Neural crest cell (in vitro differentiated cells): ENCODE measurements at places on chromosomes 3 and 15. TPM values are rescaled to one million over a fixed set of nuclear protein-coding genes. Genes with fewer than 3 reads are reported as not detected.

Gene FBN1
- 22.1 and 24.3 TPM in 2 replicates for total RNA-seq

Gene ZNF385D
- 2.1 and 2.2 TPM in 2 replicates for total RNA-seq

Gene CYFIP1
- total RNA-seq: 115 and 116 TPM in 2 replicates

Gene DIPK2A
- total RNA-seq: 15.5 and 19.5 TPM in 2 replicates

GRCh38 chr3:79018671-79019136, 749.1 kb downstream of the ROBO1 start:
- DNase-seq: peak; percentile 48

DNA sequence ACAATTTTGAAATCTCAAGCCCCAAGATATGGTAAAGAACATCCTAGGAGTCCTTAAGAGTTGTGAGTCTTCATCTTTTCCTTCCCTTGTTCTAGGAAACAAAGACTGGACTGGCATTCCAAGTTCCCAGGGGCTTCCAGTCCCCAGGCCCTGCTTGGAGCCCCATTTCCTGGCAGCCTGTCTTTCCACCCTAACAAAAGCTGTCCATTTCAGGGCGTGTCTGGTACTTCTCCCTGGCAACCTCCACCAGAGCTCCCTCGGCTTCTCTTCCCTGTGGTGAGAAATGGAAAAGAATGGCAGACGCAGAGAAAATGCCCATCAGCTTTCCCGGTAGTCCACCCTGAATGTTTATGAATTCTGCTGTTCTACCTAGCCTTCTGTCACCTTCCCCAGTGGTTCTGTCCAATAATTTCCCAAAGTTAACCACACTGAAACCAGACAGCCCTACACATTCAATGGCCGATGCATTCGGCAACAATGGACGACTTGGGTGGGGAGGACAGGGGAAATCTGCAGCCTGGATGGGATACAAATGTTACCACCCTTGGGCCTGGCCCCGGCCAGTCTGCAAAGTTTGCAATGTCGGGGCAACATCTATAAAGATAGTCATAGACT, 6.8 kb downstream of the RAB6B start:
- no peak for DNase-seq

Gene RPP25
- total RNA-seq: 6.2 and 6.3 TPM in 2 replicates

Gene PPM1L
- total RNA-seq: 33.9 and 34.3 TPM in 2 replicates

- no peak for DNase-seq
Measured at GRCh38 chr3:5277612-5278236, 90.2 kb downstream of the EDEM1 start.

DNA sequence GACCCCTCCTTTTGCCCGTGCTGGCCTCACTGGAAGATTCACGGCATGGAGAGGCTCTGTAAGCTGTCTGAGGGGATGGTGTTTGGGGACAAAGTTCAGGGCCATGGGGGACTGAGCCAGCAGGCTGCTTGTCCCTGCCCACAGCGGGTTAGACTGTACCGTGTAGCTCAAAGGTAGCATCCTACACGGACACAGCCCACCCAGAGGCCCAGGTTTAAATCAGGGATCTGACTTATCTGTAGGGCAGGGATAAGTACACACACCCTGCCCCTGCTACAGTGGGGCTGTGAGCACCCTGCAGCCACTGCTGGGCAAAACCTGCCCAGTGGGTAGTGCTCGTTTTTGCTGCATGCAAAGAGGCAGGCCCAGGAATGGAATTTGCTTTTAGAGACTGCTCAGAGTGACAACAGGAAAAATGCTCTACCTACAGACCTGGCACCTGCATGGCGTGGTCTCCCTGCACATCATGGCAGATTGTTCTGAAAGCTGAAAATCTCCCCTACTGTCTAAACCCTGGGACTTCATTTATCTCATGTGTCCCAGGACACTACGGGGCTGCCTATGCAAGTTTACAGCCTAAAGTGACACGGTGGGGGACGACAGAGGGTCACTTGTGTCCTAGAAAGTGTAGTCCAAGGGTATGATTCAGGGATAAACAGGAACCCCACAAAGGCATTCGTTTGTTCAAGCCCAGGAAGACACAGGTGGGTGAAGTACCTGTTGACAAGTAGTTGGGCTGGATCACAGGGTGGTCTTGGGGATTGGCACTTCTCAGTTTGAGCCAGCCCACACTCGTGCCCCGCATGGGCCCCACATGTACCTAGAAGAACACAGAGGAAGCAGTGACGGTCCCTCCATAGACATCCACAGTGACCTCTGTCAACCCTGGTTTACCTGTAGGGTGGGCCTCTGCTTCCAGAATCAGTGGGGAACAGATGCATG, 27.7 kb downstream of the CHDH start:
- DNase-seq: no peak

Gene MON1A
- 11.5 and 13.1 TPM in 2 replicates for total RNA-seq

DNA sequence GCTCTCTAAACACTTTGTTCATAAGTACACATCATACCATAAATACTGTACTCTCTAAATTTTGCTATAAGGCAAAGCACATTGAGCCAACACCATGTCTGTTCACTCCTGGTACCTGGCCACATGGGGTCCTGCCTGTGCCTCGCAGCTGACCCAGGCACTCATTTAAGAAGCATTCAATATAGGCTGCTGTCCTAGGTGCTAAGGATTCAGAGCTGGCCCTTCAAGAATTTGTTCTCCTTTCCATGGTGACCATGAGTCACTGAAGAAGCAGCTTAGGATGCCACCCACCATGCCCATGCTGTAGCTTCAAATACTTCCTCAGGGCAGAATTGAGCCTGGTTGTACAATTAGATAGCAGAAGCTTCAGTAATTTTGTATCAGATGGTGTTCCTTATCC, 119.2 kb upstream of the ZBED2 start:
- DNase-seq: no peak

- no peak for DNase-seq
Measured at GRCh38 chr3:65979162-65979561, 59.6 kb downstream of the MAGI1 start.

GRCh38 chr15:80264031-80264430, 12.0 kb upstream of the CTXND1 start:
- no peak for DNase-seq

- DNase-seq: no peak
Measured at GRCh38 chr3:158532099-158532734, 38.8 kb upstream of the MLF1 start.

DNA sequence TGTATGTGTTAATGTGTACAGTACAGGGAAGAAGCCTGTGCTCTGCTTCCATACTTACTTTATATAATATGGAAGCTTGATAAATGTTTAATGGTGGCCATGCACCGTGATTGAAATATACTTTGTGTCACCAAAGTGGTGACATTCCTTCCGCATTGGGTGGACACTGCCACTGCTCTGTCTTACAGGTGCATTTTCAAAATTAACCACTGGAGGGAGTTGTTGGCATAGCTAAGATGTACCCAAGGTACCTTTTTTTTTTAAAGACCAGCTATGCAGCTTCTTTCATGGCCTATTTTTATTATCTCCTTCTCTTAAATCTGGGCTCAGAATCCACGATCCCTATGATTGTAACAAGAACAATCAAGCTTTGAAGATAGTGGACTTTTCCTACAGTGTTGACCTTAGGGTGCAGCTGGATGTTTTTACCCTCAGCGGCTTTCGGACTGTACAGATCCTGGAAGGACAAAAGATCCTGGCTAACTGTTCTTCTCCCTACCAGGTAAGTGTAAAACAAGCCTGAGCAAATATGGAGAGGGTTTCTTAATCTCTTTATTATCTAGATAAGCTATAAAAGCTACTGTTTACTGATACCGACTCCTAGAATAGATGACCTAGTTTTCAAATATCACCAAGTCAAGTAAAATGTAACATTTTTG, 21.6 kb upstream of the PAK6 start:
- DNase-seq: peak; percentile 36

DNA sequence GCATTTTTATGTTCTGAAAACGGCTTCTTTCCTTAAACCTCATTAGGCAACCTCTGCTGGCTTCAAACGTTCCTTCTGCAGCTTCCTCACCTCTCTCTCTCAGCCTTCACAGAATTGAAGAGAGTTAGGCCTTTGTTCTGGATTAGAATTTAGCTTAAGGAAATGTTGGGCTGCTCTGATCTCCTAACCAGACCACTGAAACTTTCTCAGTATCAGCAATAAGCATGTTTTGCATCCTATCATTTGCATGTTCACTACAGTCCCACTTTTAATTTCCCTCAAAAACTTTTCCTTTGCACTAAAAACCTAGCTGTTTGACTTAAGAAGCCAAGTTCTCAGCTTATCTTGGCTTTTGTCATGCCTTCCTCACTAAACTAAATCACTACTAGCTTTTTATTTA, 49.5 kb downstream of the SMARCC1 start:
- DNase-seq: no peak

DNA sequence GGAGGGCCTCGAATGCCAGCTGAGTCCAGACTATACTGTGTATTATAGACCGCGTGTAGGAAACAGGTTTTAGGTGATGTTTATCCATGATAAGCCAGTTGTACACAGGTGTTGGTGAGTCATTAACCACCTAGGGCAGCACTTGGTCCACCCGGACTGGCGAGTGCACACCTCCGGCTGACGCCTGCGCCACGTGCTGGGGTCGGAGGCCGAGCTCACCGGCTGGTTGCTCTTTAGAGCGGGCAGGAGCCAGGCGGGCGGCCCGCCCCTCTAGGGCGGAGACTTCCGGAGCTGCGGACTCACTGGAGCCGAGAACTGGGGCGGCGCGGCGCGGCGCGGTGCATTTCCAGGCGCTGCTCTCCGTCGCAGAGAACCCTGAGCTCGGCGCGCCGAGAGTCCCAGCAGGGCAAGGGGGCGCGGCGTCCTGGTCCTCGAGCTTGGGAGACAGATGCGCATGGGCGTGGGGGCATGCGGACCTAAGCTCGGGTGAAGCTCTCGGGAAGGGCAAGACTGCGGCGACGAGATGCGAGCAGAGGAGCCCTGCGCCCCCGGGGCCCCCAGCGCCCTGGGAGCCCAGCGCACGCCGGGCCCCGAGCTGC, at the start of gene ESYT3:
Gene ESYT3 (plus strand): TSS at position 341 of the 599 bp plus-strand sequence. CDS start 183 bp downstream, at position 524.
- DNase-seq: peak; percentile 49

DNA sequence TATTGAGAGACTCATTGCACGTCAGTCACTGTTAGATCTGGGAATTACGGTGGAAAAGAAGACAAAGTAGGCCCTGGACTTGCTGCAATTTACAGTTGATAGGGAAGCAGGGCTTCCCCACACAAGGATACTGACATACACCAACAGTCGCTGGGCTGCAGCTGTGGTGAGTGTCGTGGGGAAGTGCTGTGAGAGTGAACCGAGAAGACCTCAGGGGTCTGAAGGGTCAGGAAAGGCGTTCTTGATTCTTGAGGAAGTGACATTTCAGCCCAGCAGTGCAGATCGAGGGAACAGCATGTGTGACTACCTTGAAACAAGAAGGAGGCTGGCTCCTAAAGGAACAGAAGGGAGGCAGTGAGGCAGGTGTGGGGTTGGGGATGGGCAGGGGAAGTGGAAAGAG, 22.5 kb downstream of the MYZAP start:
- no peak for DNase-seq
